Stomach (tissue), 19 donors: ENCODE measurements at places on chromosomes 5 and 9. TPM values are rescaled to one million over a fixed set of nuclear protein-coding genes. Genes with fewer than 3 reads are reported as not detected.

Gene SETD9
- 8.2 TPM for polyA plus RNA-seq

GRCh38 chr5:108280248-108280647, 101.7 kb downstream of the FBXL17 start:
- no peak for DNase-seq

- no peak for DNase-seq
These were observed 40.2 kb upstream of the ZNF354A start for GRCh38 chr5:178770621-178771020.

DNA sequence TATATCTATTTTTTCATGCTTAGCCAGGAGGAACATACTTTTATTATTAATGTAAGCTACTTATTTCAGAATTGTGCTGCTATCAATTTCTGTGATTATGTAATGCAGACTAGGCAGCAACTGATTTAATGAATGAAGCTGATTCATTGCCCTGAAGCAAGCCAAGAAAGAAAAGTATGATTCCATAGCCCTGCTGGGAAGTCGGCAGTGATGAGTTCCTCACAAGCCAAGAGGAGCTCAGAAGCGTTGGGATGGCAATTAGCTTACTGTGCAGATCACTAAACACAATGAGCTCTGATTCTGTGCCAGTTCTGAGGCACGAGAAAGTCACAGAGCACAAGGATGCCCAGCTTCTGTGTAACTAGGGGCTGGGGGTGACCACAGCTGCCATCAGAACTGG, 254.3 kb upstream of the KLF9 start:
- DNase-seq, result peak; percentile 18

DNA sequence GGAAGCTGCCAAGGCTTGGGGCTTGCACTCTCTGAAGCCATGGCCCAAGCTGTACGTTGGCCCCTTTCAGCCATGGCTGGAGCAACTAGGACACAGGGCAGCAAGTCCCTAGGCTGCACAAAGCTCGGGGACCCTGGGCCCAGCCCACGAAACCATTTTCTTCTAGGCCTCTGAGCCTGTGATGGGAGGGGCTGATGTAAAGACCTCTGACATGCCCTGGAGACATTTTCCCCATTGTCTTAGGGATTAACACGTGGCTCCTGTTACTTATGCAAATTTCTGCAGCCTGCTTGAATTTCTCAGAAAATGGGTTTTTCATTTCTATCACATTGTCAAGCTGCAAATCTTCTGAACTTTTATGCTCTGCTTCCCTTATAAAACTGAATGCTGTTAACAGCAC, 83.0 kb upstream of the DAP start:
- no peak for DNase-seq

Gene FAM221B
- polyA plus RNA-seq, result not detected

DNA sequence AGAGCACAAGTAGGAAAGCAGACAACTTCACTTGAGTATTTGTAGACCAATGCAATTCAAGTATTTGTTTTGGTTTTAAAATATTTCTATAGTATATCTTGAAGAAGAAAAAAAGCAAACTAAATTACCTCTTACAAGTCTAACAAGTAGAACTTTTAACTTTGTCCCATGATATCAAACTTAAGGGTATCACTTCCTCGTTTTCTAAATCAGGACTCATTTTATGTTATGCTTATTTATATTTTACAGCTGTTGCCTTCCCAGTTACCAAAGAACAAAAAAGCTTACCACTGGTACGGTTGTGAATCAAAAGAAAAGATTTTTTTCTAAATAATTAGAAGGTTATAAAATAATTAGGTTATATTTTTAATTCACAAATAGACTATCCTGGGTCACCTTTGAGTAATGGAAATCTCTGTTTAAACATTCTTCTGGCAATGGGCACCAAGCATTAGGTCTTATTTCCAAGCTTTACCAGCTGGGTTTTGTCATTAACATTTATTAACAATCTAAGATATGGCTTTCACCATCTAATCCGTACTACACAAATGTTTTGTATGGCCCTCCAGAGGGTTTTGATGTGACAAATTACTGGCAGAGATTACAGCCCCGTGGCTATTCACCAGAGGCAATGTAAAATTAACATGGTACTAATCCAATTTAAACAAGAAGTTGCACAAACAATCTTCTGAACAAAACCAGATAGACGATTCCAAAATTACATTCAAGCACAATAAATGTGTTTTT, 63.6 kb downstream of the CEP120 start:
- peak; percentile 63 for DNase-seq

DNA sequence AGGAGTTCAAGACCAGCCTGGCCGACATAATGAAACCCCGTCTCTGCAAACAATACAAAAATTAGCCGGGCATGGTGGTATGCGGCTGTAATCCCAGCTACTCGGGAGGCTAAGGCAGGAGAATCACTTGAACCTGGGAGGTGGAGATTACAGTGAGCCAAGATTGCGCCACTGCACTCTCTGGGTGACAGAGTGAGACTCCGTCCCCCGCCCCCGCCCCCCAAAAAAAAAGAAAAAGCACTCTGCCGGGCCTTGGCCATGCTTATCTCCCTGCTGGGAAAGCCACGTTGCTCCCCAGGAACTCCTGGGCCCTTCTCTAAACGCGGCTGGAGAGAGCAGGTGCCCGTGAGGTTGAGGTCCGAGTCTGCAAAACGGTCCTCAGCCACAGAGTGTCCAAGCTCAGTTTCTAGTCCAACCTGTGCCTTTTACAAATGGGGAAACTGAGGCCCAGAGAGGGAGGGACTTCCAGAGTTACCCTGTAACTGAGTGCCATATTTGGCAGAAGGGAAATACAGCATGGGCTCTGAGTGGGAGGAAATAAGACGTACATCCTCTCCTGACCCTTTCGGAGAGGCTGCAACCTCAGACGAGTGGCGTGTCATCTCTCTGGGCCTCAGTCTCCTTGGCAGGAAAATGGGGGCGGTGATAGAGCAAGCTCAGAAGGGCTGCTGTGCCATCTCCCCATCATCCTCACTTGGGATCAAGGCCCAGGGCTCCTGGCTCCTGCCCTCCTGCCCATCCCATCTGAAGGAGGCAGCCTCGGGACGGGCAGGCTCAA, 6.6 kb upstream of the PHYHD1 start:
- no peak for DNase-seq

GRCh38 chr5:68416714-68417113, 201.2 kb downstream of the PIK3R1 start:
- no peak for DNase-seq

- DNase-seq, result peak; percentile 52
These were observed 70.0 kb upstream of the IL17B start for GRCh38 chr5:149448831-149449714.

- DNase-seq, result no peak
These were observed 75.0 kb upstream of the SAP30L start for GRCh38 chr5:154370813-154371212.

DNA sequence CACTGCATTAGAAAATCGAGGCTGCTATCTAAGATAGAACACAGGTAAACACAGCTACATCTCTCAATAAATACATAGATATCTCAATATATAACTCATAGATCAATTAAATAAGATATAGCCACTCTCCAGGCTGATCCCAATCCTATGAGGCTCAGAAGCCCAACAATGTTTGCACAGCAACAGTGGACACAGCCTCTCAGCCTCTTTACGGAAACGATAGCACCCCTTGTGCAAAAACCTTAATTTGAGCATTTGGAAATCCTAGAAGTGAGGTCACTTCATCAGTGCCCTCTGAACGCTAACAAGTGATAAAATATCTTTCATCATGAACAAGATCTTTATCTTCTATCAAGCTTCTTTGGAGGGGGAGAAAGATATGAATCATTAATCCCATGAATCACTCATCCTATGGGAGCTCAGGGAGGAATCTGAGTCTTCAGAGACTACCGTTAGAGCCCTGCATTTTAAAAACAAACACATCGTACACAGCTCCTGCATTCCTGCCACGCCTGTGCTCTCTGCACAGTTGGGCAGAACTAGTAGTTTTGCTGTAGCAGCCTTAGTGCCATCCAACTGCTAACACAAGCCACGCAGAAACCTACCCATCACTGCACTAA, 71.4 kb downstream of the MED27 start:
- DNase-seq, result no peak

DNA sequence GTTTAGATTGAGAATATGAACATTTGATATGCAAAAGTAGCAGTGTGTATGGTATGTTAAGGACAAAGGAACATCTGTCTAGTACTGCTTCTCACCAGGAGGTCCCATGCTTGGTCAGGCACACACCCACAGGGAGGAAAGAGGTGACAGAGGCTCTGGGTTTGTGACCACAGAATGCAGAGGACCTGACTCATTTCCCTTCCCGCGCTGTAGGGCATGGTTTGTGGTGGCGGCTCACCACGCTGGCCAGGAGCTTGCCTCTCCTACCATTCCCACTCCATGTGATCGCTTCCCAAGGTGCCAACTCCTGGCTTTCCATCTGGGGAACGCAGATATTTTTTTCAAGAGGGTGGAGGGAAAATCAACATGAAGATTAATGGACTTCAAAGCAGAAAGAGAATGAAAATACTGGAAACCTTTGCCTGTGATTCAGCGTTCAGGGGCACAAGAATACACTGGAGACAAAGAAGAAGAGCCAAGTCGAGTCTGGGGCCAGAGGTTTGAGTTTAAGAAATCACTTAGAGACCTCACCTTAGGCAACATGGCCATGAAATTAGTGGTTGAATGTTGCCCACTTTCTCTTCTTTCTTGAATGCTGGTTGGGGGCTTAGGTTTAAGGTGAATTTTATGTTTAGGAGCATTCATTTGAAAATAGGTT, 477.8 kb downstream of the CCDC171 start:
- DNase-seq, result no peak

DNA sequence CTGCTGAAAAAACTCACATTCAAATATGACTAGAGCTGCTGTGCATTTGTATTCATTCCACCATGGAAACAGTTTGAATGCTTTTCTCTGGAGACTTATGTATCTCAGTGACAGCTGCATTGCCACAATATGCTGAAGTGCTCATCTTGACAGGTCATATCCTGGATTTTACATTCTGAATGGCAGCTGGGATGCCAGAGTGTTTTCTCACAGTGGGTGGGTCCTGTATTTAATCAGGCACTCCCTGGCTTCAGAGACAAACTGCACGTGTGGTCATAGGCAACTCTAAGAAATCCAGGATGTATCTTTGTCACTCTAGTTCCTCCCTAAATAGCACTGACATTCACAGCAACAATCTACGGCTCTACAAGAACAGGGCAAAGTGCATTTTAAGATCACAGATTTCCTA, 75.6 kb downstream of the ST8SIA4 start:
- DNase-seq, result peak; percentile 35

DNA sequence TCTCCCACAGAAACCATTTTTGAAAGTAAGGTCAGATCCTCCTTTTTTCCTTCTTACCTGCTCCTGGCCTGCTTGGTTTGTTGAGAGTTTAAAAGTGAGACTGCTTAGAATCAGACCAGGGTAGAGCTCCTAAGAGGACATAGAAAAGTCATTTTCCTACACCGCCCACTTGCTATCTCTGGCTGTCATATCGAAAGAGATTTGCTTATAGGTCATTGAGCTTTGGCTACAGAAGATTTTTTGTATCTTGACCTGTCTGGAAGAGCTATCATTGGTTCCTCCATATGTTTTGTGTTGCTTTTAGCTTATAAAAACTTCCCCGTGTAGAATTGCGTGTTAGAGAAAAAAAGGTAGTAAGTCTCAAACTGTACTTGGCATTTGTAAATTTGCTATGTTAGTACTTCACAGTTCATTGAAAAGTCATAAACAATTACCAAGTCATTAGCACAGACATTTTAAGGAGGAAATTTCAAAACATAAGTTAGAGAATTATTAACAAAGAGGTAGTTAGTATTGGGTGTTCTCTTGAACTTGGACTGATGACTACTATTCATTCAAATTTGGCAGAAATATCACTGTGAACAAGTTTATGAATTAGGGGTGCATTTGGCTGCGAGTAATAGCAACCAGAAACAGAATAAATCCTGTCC, 96.6 kb downstream of the MAN2A1 start:
- no peak for DNase-seq

GRCh38 chr5:174084691-174085154, 39.2 kb downstream of the NSG2 start:
- no peak for DNase-seq

- DNase-seq, result no peak
These were observed 618.7 kb downstream of the DNAH5 start for GRCh38 chr5:13325765-13326164.

DNA sequence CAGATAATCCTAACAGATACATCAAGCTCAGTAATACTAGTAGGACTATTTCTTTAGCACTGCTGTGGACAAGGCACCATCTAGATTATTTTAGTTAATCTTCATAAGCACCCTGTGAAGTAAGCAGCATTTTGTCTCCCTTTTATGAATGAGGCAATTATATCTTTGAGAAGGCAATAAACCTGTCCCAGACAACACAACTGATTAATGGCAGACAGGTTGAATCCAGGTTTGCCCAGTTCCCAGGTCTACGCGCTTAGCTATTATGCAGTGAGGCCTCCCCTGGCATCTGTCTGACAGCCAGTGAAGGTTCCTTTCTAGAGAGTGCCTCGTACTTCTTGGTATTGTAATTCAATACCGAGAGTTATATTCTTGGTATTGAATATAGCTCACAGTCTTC, 9.7 kb upstream of the LVRN start:
- no peak for DNase-seq

DNA sequence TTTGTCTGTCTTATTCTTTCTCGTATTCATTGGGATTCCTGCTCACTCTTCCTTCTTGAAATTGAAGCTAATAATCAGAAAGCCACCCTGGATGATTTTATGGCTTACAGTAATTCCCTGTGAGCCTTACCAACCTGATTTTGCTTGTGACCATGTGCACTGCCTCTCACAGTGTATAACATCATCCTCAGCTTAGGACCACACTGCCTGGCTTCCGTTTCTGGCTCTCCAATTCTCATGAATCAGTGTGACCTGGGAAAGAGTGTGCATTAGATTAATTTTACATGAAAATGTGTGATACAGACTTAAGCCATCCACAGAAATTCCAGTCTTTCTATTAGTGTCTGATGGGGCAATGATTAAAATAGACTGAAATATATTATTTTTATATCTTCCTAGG, 126.8 kb upstream of the DMRT1 start:
- DNase-seq, result no peak

DNA sequence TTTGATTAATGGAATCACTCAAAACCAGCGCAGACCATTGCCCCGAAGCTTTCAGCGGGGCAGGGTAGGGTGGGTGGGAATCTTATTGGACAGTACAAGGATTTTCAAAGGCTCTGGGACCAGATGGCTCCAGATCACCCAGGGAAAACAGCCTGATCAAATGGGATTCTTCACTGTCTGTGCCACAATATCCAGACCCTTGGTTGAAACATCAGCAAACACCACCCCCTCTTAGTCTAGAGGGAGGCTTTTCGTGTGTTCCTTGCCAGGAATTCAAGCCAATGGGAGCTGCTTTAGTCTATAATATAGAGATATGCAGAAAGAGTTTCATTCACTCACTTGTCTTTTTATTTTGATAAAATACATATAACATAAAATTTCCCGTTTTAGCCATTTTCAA, 1.7 kb downstream of the GFI1B start:
- no peak for DNase-seq

GRCh38 chr5:43041669-43042175, 1.6 kb upstream of the ANXA2R start:
- peak; percentile 81 for DNase-seq

Gene PKD2L2
- not detected for polyA plus RNA-seq

DNA sequence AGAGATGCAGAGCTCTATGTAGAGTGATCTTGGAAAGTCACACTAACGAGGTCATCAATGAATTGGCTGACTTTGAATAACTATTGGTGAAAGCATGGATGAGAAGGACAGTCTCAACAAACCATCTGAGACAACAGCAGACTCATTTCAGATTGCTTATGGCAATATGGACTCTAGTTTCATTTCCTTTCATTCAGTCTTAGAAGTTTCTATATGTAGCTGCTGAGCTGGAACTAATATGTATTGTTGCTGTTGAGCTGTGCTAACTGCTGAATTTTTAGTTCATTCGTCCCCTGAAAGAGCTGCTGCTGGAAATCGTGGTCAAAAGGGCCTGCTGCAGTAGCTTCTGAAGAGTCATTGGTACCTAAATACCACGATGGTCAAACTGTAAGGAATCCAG, 31.3 kb downstream of the TNFSF15 start:
- DNase-seq, result no peak
